Muscle of leg (tissue), 16 donors: ENCODE measurements at places on chromosomes 7 and 10. TPM values are rescaled to one million over a fixed set of nuclear protein-coding genes. Genes with fewer than 3 reads are reported as not detected.

DNA sequence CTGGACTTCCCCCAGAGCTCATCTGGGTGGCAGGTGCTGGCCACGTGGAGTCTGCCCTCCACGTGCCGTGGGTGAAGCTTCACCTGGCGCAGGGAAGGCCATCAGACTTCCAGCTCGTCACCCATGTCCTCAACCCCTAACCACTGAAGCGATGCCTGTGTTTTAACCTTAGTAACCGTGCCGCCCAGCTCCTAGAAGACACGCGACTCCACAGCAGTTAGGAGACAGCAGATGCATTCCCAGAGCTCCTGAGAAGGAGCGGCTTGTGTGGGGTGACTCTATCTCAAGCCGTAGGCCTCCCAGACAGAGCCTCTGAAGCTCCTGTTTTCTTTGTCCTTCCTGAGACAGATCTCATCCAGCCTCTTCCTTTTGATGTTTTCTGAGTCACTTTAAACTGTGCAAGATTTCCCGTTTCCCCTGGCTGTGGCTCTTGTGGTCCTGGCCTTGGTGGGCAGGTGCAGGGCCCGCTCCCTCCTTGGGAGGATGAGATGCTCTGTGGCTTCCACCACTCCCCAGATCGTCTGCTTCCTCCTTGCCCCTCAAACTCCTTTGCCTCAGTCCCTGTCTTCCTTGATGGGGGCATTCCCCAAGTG lies 41.4 kb upstream of the AP5Z1 start:
- DNase-seq, result no peak
- peaks cover 34% of the 10 kb centered on the region for H3K4me1 ChIP-seq
- no peaks in the 10 kb centered on the region for H3K27me3 ChIP-seq
- no peak overlapping the region for H3K27ac ChIP-seq

Gene PDLIM1
- total RNA-seq, result 6.1 TPM

DNA sequence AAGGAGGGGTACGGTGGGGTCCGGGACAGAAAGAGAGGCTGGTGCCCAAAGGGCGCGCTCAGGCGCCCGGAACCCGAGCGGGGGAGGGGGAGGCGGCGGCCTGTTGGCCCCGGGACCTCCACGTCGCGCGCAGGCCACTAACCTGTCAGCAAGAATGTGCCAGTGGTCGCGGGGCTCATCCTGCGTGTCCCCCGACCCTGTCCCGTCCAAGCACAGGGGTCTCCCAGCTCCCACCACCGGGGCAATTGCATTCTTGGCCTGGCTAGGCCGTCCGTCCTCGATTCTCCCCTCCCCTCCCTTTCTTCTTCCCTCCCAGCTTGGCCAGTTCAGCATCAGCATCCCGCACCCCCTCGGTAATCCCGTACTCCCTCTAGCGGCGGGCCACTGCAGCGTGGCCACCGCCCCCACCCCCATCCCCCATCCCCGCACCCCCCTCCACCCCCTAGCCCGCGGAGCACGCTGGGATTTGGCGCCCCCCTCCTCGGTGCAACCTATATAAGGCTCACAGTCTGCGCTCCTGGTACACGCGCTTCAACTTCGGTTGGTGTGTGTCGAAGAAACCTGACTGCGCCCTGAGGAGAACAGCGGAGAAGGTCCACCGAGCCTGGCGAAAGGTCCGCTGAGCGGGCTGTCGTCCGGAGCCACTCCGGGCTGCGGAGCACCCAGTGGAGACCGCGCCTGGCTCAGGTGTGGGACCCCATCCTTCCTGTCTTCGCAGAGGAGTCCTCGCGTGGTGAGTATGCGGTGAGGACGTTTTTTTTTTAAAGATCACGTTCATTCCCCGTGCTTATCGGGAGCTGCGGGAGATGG lies at the start of gene SGCE:
TSS of gene SGCE (minus strand) at position 286 of the 810 bp plus-strand sequence. CDS start at position 251, 35 bp downstream.
- H3K4me3 ChIP-seq, result peak within 1 kb of the TSS; percentile 71
- DNase-seq, result peak; percentile 94
- peaks cover 2% of the 10 kb centered on the region for H3K36me3 ChIP-seq
- H3K27ac ChIP-seq, result peak within 1 kb of the TSS; percentile 94
- no peaks in the 10 kb centered on the region for H3K27me3 ChIP-seq
- H3K4me1 ChIP-seq, result peaks cover 4% of the 10 kb centered on the region

DNA sequence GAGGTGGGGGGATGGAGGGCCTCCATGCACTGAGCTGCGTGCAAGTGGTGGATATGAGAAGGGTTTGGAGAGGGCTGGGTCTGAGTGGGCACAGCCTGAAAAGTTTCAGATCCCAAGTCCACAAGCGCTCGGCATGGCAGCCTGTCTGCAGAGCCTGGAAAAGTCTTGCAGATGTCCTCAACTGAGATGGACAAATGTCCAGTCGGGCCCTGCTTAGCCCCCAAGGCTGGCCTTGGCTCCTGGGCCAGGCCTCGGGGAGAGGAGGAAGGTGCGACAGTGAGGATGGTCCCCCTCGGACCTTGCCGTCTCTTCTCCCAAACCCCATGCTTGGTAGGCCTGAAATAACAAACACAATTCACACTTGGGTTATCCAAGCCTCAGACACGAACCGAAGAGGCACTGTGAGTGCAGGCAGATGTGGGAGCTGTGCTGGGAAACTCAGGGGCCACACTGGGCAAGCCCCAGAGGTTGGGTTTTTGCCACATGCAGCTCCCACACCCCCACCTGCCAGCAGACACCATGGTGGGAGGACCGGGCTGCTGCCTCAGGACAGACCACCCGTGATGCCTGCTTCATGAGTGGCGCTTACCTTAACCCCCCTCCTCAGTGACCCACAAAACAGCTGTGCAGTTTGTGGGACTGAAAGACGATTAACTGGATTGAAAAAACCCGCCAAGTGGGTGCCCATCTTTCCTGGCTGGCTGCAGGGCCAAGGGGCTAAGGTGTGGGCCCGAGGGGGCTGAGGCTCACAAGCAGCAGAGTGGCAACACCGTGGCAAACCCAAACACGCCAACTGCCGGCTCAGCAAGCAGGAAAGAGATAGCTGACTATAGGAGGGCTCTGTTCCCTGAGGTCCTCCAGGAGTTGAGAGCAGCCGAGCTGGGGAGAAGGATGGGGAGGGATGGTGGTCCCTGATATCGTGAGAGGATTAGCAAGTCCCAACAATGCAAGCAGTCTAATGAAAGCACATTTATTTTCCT lies 156.8 kb downstream of the RNF216 start:
- no peaks in the 10 kb centered on the region for H3K27me3 ChIP-seq
- H3K4me3 ChIP-seq, result no peak overlapping the region
- peaks cover 55% of the 10 kb centered on the region for H3K36me3 ChIP-seq
- no peak overlapping the region for H3K27ac ChIP-seq
- no peak for DNase-seq

Gene EPO
- not detected for total RNA-seq

GRCh38 chr7:134724606-134725005 lies 54.8 kb upstream of the CALD1 start:
- peaks cover 12% of the 10 kb centered on the region for H3K4me1 ChIP-seq
- DNase-seq, result no peak
- no peak overlapping the region for H3K4me3 ChIP-seq

Gene VAX1
- not detected for total RNA-seq

Gene MGAM2
- total RNA-seq, result under 0.01 TPM

DNA sequence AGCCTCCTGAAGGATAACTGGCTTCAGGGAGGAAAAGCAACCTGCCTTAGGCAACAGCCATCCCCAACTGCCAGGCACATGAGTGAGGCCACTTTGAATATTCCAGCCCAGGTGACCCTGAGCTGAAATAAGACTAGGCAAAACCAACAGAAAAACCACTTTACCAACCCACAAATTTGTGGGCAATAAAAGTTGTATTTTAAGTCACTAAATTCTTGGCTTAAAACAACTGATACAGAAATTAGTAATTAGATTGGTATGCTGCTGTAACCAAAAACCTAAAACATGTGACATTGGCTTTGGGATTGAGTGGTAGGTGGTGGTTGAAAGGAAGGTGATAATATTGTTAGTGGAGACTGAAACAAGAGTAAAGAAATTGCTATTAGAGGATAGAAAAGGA lies 39.9 kb downstream of the ABCB4 start:
- H3K4me3 ChIP-seq, result no peak overlapping the region
- no peaks in the 10 kb centered on the region for H3K4me1 ChIP-seq

Gene ZNF783
- 11.8 TPM for total RNA-seq

DNA sequence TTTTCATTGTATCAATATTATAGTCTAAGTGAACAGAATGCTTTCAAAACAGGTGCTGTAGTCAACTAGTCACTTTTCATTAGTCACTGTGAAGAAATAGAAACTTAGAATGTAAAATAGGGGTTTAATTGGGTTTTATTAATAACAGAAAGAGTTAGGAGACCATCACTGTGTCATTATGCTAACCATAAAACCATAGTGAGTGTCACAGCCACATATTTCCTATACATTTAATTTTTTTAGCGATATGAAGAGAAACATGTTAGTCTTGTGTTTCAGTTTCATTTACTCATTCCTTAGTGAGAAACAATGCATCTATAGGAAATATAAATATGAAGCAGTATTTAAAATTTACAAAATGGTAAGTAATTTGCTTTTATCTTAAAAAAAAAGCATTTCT lies 22.2 kb downstream of the SPAG6 start:
- H3K27me3 ChIP-seq, result no peaks in the 10 kb centered on the region
- no peak overlapping the region for H3K4me3 ChIP-seq
- H3K27ac ChIP-seq, result no peak overlapping the region

GRCh38 chr10:20743942-20744341 lies 153.2 kb downstream of the NEBL start:
- H3K27me3 ChIP-seq, result no peaks in the 10 kb centered on the region
- H3K4me1 ChIP-seq, result no peaks in the 10 kb centered on the region
- no peak overlapping the region for H3K27ac ChIP-seq

DNA sequence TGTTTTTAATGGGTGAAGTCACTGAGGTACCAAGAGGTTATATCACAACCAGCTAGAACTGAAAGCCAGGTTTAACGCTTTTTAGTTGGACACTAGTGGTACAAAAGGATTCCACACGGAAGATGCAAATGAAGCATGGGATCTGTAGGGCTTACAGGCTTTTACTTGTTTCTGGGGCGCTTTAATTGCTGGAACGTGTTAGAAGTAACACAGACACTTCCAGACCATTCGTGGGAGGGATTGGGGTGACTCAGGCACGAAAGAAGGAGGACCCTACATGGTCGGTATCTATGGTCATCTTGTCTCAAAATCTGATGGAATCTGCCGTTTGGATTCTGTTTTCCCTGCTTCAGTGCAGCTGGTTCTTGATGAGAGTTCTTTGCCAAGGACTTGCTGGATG lies 1.0 kb downstream of the YKT6 start:
- H3K4me3 ChIP-seq, result peak overlapping the region; percentile 88
- H3K27ac ChIP-seq, result no peak overlapping the region
- no peaks in the 10 kb centered on the region for H3K27me3 ChIP-seq

- no peaks in the 10 kb centered on the region for H3K27me3 ChIP-seq
- no peak overlapping the region for H3K27ac ChIP-seq
- H3K4me3 ChIP-seq, result no peak overlapping the region
- no peaks in the 10 kb centered on the region for H3K4me1 ChIP-seq
These were observed 90.3 kb downstream of the GLCCI1 start for GRCh38 chr7:8058852-8059251.

Gene GLUD1
- total RNA-seq, result 83.0 TPM

GRCh38 chr10:44395902-44396670 lies 11.2 kb upstream of the CXCL12 start:
- peaks cover 9% of the 10 kb centered on the region for H3K4me1 ChIP-seq
- H3K27ac ChIP-seq, result no peak overlapping the region
- H3K4me3 ChIP-seq, result no peak overlapping the region
- no peaks in the 10 kb centered on the region for H3K36me3 ChIP-seq
- peaks cover 40% of the 10 kb centered on the region for H3K27me3 ChIP-seq

DNA sequence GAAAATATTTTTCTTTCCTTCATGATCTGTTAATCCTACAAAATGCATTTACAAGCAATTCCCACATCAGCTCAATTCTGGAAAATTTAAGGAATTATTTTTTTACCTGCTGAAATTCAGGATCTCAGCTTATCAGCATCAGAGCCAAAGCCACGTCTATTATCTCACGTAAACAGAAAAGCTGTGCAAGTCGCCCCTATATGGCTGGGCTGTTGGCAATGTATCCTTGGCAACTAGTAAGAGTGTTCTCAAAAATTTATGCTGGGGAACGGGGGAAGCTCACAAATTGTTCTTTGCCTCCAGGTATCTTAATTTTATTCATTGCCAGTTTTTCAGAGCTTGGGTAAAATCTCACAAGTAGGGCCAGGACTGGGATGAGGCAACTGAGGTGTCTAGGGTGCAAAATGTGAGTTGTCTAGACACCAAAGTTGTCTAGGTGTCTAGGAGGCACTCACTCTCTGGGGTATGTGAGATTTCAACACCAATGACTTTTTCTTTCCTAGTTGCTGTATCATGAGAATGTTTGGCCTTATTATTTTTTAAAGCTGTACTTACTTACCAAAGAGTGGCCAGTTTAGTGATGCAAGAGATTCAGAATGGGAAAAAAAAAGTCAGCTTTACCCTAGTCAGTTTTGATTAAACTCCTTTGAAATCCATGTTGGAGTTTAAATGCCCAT lies 5.1 kb downstream of the GSTO2 start:
- H3K36me3 ChIP-seq, result no peaks in the 10 kb centered on the region
- DNase-seq, result no peak
- no peaks in the 10 kb centered on the region for H3K4me1 ChIP-seq
- H3K27me3 ChIP-seq, result peaks cover 12% of the 10 kb centered on the region
- no peak overlapping the region for H3K27ac ChIP-seq

Gene VSIR
- total RNA-seq, result 23.5 TPM

GRCh38 chr10:15462253-15462897 lies 91.3 kb upstream of the FAM171A1 start:
- no peaks in the 10 kb centered on the region for H3K36me3 ChIP-seq
- no peak overlapping the region for H3K27ac ChIP-seq
- DNase-seq, result no peak
- peaks cover 7% of the 10 kb centered on the region for H3K27me3 ChIP-seq
- no peaks in the 10 kb centered on the region for H3K4me1 ChIP-seq
